AG10803 (cell line): ENCODE measurements at places on chromosomes 2 and 18.
A peak's percentile ranks its signal among the peaks of the same experiment; 100 is the strongest.

GRCh38 chr18:47781561-47781960, 148.9 kb downstream of the SMAD2 start:
- DNase-seq, result no peak

DNA sequence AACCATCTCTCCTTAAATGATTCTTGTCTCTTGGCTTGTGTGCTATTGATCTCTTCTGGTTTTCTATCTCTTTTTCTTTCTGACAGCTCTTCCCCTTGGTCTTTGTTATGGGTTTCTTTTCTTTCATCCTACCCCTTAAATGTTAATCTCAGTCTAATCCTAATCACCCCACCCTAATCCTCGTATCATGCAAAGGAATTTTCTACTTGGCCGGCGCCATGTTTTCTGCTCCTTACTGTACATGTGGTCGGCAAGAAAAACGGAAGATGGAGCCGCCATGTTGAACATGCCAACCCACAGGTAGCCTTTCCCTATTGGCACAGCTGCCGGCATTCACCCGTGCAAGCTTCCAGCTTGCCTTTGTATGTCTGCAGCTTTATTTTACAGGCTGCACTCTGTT, 61.8 kb upstream of the VPS54 start:
- DNase-seq, result no peak

- no peak for DNase-seq
These were observed 2.6 kb downstream of the CNPPD1 start for GRCh38 chr2:219174146-219174545.

DNA sequence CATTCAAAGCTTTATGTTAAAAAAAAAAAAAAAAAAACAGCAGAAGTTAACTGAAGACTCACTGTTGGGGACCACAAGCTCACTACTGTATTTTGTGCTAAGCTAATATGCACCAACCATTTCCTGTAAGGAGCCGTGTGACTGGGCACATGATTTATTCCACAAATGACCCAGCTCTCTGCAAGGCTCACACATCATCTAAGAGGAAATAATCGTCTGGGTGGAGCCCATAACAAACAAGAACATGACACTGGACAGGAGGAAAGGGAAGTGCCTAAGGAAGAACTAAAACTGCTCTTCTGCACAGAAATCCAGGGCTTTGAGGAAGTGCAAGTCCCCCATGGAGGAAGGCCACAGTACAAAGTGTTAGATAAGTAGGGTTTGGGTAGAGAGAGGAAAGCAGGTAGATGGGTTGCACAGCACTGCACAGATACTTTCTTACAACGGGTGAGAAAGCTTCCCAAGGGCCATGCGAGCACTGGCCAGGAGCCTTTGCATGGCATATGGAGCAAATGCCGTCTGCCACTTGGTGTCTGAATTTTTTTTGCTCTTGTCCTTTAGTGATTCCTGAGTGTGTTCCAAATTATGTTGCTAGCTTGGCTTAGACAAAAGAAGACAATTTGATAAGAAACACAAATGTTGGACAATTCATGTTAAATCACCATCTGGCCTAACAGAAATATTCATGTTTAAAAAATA, 24.4 kb downstream of the NFE2L2 start:
- peak; percentile 66 for DNase-seq

DNA sequence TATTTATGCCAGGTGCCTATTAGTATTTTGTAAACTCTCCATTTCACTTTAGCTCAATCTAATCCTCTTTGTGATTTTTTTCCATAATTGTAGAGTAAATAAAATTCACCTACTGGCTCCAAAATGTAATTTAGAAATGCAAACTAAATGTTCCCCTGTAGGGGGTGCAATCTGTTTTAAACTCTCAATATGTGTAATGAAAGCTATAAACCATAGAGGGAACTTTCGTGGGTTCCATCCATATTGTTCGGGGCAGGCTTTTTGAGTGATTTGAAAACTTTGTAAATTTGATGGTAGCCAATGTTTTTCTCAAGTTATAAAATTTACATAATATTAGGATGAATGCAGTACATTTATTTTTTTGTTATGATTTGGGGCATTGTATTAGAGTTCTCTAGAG, 49.4 kb downstream of the TSPYL6 start:
- DNase-seq, result peak; percentile 39

DNA sequence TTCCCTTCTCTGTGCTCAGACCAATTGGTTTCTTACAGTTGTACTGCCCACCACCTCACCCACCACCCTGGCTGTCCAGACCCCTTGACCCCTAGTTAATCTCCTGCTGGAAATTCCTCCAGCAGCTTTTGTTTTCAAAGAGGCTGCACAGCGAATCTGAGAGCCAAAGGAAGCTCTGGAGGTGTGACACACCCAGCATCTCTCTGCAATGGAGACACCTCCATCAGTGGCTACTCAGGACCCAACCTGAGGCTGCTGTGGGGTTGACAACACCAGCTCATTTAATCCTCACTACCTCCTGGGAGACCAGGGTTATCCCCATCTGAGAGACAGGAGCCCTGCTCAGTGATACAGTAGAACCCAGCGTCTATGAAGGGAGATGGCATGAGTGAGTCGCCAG, 86.4 kb downstream of the BIN1 start:
- DNase-seq, result no peak

GRCh38 chr2:26161926-26162325, 11.0 kb upstream of the GAREM2 start:
- DNase-seq, result no peak

- DNase-seq, result peak; percentile 57
These were observed 142.4 kb downstream of the NEDD4L start for GRCh38 chr18:58186258-58186948.

DNA sequence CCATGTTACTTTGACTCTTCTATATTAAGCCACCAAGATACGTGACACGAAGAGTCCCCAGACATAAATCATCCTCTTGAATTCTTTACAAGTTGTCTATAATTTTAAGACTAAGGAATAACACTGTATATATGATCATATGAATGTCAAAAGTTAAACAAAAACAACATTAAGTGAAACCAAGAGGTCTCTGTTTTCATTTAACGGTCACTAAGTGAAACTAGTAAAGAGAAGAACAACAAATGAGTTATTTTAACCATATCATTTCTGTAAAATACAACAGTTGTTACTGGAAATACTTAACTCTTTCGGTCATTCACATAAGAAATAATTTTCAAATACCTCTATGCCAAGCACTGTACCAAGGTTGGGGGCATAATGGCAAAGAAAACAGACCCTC, 45.7 kb upstream of the STK17B start:
- no peak for DNase-seq

- DNase-seq, result no peak
These were observed 28.5 kb upstream of the PGAP1 start for GRCh38 chr2:196955036-196955435.

GRCh38 chr2:158729451-158729850, 65.7 kb upstream of the DAPL1 start:
- DNase-seq, result no peak

- no peak for DNase-seq
These were observed 319.9 kb upstream of the SALL3 start for GRCh38 chr18:78659748-78660147.
